Glutamatergic neuron (in vitro differentiated cells): ENCODE measurements at places on chromosomes 6 and 20. TPM values are rescaled to one million over a fixed set of nuclear protein-coding genes. Genes with fewer than 3 reads are reported as not detected.

DNA sequence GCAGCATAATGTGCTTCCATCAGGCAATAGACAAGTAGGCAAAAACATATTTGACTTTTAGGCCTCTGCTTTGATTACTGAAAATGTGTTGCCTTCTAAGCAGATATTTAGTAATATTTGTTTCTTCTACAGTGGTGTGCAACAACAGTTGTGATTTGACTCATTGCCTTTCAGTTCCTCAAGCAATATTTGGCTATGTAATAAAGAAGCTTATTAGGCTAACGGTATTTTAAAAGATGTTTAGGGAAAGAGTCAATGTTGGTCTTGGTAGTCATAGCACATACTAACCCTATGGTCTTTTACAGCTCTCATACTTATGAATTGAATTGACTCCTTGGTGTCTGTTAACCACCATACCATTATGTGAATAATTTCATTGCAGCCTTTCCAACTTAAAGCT lies 124.1 kb downstream of the GRIK2 start:
- no peak for DNase-seq

DNA sequence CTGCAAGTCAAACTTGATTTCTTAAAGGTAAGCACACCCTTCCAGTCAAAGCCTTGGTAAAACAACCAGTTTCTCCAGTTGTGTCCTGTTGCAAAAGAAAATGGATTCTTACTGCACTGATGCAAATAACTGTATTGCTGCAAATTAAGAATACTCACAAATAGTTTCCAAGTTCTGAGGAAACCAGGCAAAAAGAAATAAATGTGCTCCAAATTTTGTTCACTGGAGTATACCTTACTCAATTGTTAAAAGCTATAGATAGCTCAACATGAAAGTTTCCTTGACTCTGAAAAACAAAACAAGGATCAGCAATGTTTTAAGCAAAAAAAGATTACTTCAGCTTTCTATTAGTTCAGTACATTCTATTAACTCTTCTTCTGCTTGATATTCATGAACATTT lies 75.2 kb downstream of the SLC16A10 start:
- DNase-seq = no peak

- DNase-seq = no peak
These were observed 14.4 kb downstream of the DLL1 start for GRCh38 chr6:170276369-170277057.

DNA sequence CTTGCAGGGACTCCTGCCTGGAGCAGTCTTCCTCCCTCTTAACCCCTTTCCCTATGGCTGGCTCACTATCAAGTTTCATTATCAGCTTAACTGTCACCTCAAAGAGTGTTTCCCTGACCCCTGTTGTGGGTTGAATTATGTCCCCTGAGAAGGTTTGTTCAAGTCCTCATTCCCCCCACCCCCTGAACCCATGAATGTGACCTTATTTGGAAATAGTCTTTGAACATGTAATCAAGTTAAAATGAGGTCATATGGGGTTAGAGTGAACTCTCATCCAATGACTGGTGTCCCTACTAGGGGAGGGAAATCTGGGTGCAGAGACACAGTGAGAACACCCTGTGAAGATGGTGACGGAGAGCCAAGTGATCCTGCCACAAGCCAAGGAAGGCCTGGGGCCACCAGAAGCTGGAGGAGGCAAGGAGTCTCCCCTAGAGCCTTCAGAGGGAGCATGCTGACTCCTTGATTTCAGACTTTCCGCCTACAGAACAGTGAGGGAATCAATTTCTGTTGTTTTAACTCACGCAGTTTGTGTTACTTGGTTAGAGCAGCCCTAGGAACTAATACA lies 165.2 kb upstream of the TOP1 start:
- no peak for DNase-seq

WFDC12 gene
- not detected for total RNA-seq
